ENCODE measurements at places on chromosomes 12 and 14.

DNA sequence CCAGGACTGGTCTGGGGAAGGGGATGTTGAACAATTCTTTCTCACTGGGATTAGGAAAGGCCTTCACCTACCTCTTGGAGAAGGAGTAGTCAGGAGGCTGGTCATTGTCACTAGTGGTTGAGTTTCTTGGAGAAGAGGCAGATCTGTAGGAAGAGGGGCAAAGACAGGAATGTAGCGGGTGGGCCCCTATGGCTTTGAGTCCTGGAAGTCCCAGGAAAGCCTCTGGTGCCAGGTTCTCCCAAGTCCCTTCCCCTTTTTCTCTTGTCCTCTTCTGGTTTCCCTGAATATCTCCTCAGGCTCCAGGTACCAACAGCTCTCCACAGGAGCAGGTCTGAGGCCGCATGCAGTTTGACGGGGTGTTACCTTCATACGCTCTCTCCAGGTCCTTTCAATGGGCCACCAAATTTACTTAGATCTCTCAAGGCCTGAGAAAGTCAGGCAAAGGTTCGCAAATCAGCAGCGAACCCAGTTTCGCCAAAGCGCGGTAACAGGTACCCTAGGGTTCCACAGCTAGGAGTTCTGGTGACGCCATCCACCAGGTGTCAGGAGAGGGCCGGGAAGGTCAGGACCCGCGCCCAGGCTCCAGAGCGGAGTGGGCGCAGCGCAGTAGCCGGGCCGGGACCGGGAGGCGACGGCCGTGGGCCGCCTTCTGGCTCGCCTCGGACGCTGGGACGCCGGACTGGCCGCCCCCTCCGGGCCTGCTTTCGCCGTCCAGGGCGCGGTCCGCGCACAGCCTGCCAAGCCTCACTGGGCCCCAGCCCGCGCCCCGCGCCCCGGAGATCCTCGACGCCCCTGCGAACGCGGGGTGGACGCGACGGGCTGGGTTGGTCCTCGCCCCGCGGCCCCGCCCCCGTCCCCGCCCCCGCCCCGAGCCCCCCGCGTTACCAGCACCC lies 795 bp downstream of the SMAGP start:
- H3K4me1 ChIP-seq: peaks cover 29% of the 10 kb centered on the region
- H3K27ac ChIP-seq: peak overlapping the region; percentile 23
- H3K4me3 ChIP-seq: peak overlapping the region; percentile 66
- peaks cover 31% of the 10 kb centered on the region for H3K27me3 ChIP-seq
- DNase-seq: peak; percentile 64
- H3K36me3 ChIP-seq: peaks cover 2% of the 10 kb centered on the region

DNA sequence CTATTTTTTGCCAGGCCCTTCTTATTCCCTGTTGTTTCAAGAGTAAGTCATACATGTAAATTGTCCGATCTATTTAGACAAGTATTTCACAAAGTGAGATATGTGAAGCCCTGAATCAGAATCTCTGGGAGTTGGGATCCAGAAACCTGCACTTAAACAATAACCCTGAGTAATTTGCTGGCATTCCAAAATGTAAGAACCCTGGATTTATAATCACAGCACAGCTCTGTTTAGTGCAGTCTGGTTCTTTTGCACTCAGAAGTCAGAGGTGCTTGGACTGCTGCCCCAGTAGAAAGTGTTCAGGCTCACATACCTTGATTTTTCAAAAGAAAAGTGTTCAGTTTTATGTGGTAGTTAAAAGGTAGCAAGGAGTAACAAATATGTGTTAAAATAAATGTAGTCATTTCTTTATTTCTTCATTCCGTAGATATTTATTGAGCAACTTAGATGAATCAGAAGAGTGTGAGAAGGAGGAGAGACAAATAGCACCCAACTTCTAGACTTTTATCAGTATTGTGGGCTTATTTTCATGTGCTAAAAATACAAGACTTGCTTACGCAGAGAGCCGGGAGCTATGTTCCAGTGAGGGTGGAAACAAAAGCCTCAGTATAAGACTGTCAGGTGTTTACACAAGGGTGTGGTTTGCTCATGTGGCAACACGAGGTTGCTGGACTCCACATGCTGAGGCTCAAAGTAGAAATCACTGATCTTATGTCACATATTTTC lies 70.1 kb downstream of the SYNE2 start:
- DNase-seq: no peak
- peaks cover 9% of the 10 kb centered on the region for H3K4me1 ChIP-seq
- H3K4me3 ChIP-seq: no peak overlapping the region
- H3K27me3 ChIP-seq: no peaks in the 10 kb centered on the region
- H3K36me3 ChIP-seq: peaks cover 21% of the 10 kb centered on the region
- H3K27ac ChIP-seq: no peak overlapping the region

- no peak overlapping the region for H3K27ac ChIP-seq
- peaks cover 8% of the 10 kb centered on the region for H3K4me1 ChIP-seq
- no peak overlapping the region for H3K4me3 ChIP-seq
- H3K27me3 ChIP-seq: peaks cover 11% of the 10 kb centered on the region
Observed at GRCh38 chr14:61677479-61677878, 17.8 kb upstream of the HIF1A start.

DNA sequence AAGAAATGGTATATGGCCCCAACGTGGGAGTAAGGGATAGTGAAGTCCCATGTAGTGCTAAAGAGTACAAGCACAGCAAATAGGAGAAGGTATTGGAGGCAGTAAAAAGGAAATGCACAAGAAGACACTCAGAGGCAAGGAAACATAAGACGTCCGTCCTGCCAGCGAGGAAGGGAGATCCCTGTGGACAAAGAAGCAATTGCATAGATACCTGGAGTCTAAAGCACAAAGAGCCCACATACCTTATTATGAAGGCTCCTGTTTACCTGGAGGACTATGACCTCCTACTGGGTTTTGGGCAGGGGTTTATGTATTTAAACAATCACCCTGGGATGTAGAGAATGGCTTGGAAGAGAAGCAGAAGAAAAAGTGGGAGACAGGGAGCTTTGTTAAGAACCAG lies 341.2 kb upstream of the DCN start:
- no peaks in the 10 kb centered on the region for H3K4me1 ChIP-seq
- no peak for DNase-seq
- no peak overlapping the region for H3K27ac ChIP-seq
- peaks cover 2% of the 10 kb centered on the region for H3K27me3 ChIP-seq
- no peak overlapping the region for H3K4me3 ChIP-seq
- H3K36me3 ChIP-seq: no peaks in the 10 kb centered on the region

- H3K4me1 ChIP-seq: peaks cover 39% of the 10 kb centered on the region
- no peak for DNase-seq
- peak overlapping the region; percentile 93 for H3K27ac ChIP-seq
- no peaks in the 10 kb centered on the region for H3K27me3 ChIP-seq
- H3K36me3 ChIP-seq: peaks cover 7% of the 10 kb centered on the region
- H3K4me3 ChIP-seq: peak overlapping the region; percentile 82
Observed at GRCh38 chr12:11651381-11651780, 1.9 kb downstream of the ETV6 start.

DNA sequence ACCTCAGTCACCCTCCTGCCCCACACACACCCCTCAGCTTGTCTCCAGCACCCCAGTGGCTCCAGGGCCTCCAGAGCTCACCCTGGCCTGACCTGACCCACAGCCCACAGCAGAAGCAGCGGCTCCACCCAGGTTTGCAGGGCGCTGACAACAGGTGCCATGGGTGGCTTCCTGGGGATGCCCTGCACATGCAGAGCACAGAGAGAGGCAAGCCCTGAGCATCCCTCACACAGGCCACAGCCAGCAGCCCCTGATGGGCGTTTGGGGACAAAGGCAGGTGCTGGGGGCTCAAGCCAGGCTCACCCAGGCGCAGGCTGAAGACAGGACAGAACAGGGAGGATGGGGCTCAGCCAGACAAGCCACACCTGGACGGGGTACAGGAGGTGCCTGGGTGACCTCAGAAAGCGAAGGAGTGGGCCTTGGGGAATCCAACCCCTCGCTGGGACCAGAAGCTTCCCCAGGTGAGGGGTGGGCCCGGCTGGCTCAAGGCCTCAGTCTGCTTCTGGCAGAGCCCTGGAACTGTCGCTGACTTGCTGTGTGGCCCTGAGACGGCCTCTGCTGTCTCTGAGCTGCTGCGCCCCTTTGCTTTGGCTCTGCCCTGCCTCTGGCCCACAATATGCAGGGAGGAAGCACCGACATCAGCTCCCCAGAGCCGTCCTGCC lies 10.6 kb downstream of the ARL6IP4 start:
- no peak overlapping the region for H3K27ac ChIP-seq
- no peaks in the 10 kb centered on the region for H3K36me3 ChIP-seq
- no peaks in the 10 kb centered on the region for H3K27me3 ChIP-seq
- H3K4me3 ChIP-seq: no peak overlapping the region
- H3K4me1 ChIP-seq: peaks cover 6% of the 10 kb centered on the region

- H3K27ac ChIP-seq: no peak overlapping the region
- no peaks in the 10 kb centered on the region for H3K36me3 ChIP-seq
- no peak overlapping the region for H3K4me3 ChIP-seq
- no peaks in the 10 kb centered on the region for H3K4me1 ChIP-seq
Observed at GRCh38 chr14:88840926-88841325, 16.5 kb downstream of the TTC8 start.

GRCh38 chr12:46669720-46670119 lies 156.1 kb downstream of the SLC38A4 start:
- H3K36me3 ChIP-seq: peaks cover 11% of the 10 kb centered on the region
- H3K27me3 ChIP-seq: no peaks in the 10 kb centered on the region
- peaks cover 13% of the 10 kb centered on the region for H3K4me1 ChIP-seq
- H3K4me3 ChIP-seq: no peak overlapping the region
- no peak for DNase-seq
- H3K27ac ChIP-seq: no peak overlapping the region
